ENCODE measurements at places on chromosomes 4 and X.

- DNase-seq, result no peak
Observed at GRCh38 chr4:41678951-41679350, 69.6 kb downstream of the PHOX2B start.

GRCh38 chrX:23332888-23333821, 1.5 kb upstream of the PTCHD1 start:
- no peak for DNase-seq

DNA sequence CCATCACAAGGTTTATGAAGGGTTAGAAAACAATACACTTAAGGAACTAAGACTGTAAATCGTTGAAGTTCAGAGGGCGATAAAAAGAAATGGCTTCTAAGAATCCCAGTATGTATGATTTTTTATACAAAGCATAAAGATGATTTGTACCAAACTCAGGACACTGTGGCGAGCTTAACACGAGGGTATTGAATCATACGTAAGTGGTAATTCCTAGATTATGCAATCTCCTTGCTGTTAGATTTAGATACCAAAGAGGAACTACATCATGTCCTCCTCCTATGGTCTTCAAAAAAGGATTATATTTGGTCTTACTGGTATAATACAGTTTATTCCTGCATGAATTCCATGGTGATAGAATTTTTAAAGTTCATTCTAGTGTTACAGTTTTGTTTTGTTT, 23.9 kb downstream of the NFKB1 start:
- DNase-seq, result peak; percentile 3

- no peak for DNase-seq
Observed at GRCh38 chrX:153631346-153631745, 15.7 kb upstream of the DUSP9 start.

- DNase-seq, result no peak
Observed at GRCh38 chrX:97027384-97027922, 143.7 kb downstream of the RPA4 start.

DNA sequence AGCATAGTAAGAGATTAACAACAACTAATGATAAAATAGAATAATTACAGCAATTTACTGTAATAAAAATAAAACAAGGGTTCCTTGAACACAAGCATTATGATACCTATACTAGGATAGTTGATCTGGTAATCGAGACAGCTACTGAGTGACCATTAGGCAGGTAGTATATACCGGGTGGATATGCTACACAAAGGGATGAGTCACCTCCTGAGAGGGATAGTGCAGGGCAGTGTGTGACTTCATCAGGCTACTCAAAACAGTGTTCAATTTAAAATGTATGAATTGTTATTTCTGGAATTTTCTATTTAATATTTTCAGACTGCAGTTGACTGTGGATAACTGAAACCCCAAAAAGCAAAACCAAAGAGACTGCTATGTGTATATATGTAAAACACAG, 9.7 kb upstream of the ANTXR2 start:
- no peak for DNase-seq

DNA sequence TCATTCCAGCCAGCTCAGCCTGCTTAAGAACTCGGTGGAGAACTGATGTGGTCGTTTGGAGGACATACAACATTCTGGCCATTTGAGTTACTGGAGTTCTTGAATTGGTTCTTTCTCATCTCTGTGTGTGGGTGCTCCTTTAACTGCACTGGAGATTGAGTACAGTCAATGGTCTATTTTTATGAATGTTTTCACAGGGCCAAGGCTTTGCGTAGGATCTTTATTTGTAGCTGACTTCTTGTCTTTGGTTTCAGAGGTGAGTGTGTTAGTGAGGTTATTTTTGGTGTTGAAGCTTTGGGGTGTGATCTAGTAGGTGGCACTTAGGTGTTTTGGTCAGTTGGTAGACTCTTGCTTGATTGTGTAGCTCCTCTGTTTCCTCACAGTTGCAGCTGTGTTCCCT, 288.4 kb downstream of the LHFPL1 start:
- no peak for DNase-seq

DNA sequence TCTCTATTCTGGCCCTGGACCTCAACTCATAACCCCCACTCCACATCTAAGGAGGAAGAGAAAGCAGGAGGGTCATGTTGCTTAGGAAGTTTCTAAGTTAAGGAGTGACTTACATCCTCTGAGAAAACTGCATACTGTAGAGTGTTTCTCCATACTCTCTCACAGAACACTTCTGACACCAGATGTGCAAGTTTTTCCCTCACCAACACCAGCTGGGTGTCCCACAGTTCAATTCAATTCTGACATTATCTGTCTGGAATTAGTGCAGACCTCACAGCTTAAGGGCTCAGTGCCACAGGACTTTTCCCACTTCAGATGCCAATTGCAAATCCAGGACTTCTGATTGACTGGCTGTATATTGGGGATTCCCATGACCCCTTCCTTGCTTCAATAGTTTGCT, 89.0 kb upstream of the SFRP2 start:
- no peak for DNase-seq

- DNase-seq, result no peak
Observed at GRCh38 chrX:123170546-123170945, 13.5 kb upstream of the GRIA3 start.

- no peak for DNase-seq
Observed at GRCh38 chrX:70026851-70027200, 22.9 kb downstream of the AWAT2 start.

GRCh38 chr4:101142259-101142658, 205.1 kb downstream of the PPP3CA start:
- DNase-seq, result no peak

- no peak for DNase-seq
Observed at GRCh38 chr4:35963974-35964515, 280.3 kb downstream of the ARAP2 start.

DNA sequence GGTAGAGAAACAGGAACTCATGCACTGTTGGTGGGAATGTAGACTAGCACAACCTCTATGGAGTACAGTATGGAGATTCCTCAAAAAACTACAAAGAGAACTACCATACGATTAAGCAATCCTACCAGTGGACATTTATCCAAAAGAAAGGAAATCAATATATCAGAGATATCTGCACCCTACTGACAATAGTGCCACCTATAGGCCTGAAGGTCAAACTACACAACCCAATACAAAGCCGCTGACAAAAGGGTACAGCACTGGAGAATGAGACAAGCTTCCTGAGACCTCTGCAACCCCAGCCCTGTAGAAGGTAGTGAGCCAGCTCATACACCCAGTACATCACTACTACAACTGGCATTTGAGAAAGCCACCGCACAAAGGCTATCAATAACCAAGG, 67.1 kb downstream of the CBR4 start:
- no peak for DNase-seq

DNA sequence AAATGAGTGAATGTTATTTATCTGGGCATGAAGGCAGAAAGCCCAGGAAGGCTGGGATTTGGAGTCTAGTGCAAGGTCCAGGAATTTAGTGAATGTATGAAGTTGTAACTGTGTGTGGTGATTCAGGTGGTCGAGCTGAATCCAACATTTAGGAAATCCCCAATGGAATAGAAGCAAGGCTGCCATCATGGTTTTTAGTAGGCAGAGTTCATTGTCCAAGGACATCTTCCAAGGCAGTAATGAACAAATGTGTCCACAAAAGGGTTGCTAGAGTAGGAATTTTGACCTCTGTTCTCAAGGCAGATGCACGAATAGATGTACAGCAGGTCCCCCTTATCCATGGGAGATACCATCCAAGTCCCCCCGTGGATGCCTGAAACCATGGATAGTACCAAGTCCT, 42.9 kb upstream of the ACSL1 start:
- DNase-seq, result no peak

- no peak for DNase-seq
Observed at GRCh38 chrX:39787999-39788398, 309.8 kb downstream of the BCOR start.

DNA sequence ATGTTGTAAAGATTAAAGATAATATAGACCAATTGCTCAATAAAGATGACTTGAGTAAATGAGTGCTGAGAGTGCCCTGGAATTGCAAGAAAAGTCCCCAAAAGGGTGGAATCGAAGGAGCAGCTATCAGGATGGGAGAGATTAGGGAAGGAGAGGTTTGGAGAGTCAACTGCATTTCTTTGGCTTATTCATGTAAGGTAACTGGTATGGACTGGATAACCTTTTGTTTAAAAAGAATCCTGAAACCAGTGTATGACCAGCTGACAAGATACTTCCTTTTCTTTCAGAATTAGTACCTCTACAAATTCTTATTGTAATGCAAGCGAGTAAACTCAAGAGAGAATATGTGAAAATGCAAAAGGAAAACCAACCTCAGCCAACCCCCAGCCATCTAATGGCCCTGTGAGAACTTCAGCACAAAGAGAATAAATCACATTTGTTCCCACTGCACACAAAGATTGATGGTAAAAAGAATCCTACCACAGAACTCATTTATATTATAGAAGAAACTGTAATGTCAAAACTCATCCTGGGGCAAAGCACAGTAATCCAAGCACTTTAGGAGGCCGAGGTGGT, 24.5 kb upstream of the SPP1 start:
- no peak for DNase-seq

GRCh38 chr4:148126825-148127224, 315.4 kb downstream of the NR3C2 start:
- no peak for DNase-seq

- DNase-seq, result no peak
Observed at GRCh38 chr4:60396341-60397049, 803.6 kb upstream of the ADGRL3 start.

DNA sequence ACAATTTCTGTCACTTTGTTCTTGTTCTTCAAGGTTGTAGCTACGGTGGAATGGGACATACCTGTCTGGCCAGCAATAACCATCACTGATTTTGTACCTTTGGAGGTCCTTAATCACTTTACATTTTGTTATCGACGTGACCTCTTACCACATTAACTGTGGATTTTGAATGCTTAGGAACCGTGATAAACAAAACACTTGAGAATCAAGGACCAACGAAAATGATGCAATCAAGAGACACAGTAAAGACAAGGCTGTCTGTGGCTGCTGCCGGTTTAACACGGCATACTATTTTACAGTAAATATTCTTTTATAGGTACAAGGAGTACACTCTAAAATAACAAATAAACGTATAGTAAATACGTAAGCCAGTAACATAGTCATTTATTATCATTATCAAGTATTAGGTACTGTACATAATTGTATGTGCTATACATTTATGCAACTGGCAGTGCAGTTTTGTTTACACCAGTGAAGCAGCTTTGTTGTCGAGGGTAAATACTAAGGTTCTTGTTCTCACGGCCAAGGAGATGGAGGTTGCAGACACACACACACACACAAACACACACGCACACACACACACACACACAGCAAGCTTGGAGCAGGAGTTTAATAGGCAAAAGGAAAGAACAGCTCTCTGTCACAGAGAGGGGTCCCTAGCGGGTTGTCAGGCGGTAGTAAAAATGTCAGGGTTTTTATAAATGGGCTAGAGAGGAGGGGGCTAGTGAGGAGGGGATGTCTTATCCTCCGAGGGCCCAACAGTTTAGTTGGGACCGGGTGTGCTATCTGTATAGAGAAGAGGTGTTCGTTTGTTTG, 194.7 kb upstream of the CXorf51B start:
- no peak for DNase-seq

- DNase-seq, result no peak
Observed at GRCh38 chrX:104432321-104432720, 133.7 kb upstream of the IL1RAPL2 start.

GRCh38 chrX:63281465-63281864, 69.7 kb downstream of the SPIN4 start:
- DNase-seq, result no peak

GRCh38 chr4:85968945-85969819, 390.7 kb downstream of the MAPK10 start:
- DNase-seq, result peak; percentile 51

- no peak for DNase-seq
Observed at GRCh38 chrX:38804682-38805431, 3.6 kb downstream of the MID1IP1 start.

Data from fibroblast of skin of left quadriceps (primary cell).